ENCODE measurements at places on chromosomes 12 and 14.

GRCh38 chr12:129635021-129635685, 268.7 kb downstream of the TMEM132D start:
- DNase-seq, result no peak

GRCh38 chr12:26017484-26018211, 59.2 kb downstream of the RASSF8 start:
- peak; percentile 74 for DNase-seq

GRCh38 chr12:105748806-105749600, 389.8 kb downstream of the NUAK1 start:
- no peak for DNase-seq

DNA sequence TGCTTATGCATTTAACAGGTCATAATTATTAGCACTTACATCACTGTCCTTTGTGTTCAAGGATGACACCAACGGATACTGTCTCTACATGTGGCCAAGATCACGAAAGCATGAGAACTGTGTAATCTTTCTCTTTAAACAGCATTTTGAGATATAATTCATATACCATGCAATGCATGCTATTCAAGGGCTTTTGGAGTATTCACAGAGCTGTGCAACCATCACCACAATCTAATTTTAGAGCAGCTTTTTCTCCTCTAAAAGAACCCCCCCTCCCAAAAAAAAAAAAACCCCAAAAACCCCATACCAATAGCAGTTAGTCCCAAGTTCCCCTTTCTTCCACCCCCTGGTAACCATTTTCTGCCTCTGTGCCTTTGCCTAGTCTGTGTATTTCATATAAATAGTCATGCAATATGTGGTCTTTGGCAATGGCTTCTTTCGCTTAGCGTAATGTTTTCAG, 60.6 kb downstream of the SPRING1 start:
- DNase-seq, result no peak

- DNase-seq, result no peak
Measured at GRCh38 chr12:67456431-67456901, 187.3 kb downstream of the CAND1 start.

- DNase-seq, result no peak
Measured at GRCh38 chr12:132818562-132818961, 10.1 kb downstream of the GOLGA3 start.

DNA sequence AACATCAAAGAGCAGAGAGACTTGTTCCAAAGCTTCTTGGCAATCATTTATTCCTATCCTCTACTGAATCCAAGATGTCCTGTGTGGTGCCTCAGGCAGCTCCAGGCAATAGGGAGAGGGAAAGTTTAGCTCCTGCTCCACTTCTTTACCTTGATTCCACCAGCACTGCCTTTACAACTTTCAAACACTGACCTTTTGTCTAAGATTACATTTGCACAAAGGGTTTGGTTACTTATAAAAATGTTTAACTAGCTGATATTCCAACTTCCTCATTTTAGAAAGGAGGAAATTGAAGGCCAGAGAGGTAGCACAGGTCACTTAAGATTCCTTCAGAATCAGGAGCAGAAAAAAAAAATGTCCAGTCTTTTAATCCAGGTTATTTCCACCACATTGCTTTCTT, 192.7 kb downstream of the BTG1 start:
- DNase-seq, result no peak

- no peak for DNase-seq
Measured at GRCh38 chr12:20492251-20492760, 124.0 kb downstream of the PDE3A start.

GRCh38 chr12:51954561-51955361, 3.3 kb downstream of the ACVR1B start:
- DNase-seq, result no peak

DNA sequence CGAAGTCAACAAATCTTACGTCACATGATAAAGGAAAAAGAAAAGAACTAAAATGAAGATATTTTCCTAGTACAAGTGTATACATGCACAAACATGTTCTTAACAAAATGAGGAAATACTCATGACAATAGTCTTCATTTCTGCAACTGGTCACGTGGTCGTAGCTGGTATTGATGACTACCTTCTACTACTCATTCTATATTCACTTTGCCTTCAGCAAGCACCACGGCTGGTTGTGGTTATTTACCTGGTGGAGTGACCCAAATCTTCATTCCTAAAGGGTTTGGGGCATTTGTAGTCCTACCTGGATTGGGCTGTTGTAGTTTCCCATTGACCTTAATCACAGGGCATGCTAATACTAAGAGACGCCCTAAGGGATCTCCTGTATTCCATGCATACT, 51.2 kb downstream of the FIGNL2 start:
- no peak for DNase-seq

DNA sequence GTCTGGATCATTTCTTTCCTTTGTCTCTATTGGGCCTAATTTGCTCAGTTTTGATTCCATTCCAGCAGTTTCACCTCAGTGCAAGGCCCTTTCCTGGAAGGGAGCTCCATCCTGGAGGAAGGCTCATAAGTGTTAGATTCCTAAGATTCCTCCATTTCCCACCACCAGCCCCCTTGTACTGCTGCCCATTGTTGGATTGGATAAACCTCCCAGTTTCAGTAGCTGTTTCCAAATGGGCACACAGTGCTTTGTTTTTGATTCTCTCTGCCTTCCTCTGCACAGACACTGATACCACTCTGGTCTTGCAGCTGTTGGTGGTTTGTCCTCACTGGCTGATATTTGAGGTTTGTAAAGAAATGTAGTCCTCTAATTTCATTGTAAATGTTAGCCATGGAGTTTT, 158.9 kb downstream of the SLC15A5 start:
- DNase-seq, result no peak

GRCh38 chr12:102369876-102370275, 110.5 kb downstream of the IGF1 start:
- no peak for DNase-seq

- DNase-seq, result no peak
Measured at GRCh38 chr12:116760622-116761020, 22.5 kb downstream of the RNFT2 start.

GRCh38 chr12:27133022-27133590, 50.7 kb upstream of the C12orf71 start:
- no peak for DNase-seq

DNA sequence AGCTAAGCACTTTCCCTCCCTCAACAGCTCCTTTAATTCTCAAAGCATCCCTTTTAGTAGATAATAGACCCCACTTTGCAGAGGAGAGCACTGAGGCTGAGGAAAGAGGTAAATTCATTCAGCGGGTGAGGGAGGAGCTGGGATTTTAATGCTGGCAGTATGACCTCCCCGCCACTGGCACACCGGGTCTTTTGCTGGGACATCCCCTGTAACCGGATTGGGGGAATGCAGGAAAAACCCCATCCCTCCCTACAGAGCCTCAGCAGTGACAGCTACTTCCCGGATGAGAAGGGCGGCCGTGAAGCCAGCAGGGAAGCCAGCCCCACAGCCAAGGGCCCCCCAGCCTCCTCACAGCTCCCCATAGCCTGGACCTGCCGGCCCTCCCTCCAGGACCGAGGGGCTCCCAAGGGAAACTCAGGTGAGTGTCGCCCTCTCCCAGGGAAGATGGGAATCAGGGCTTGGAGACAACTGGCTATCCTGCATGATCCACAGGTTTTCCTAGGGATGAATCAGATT, 12.1 kb downstream of the ZBTB39 start:
- no peak for DNase-seq

DNA sequence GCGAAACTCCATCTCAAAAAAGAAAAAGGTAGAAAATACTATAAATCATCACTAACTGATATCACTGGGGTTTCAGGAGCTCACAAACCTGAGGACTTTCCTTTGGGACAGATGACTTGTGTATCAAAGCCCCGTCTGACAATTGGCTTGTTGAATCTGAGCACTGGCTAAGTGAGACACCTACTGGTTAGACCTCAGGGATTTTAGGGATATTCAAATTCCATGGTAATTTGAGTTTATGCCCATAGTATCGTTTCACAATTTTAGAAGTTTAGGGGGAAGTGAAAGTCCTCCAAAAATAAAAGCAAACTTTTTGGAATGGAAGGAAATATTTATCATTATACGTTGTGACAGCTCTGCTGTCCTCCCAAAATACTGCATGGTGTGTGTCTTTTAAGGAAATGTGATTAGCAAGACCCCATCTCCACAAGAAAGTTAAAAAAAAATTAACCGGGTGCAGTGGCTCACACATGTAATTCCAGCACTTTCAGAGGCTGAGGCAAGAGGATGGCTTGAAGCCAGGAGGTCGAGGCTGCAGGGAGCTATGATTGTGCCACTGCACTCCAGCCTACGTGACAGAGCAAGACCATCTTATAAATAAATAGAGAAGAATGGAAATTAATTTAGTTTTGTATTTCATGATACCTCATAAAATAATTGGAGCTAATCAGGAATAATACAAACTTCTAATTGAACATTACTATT, 49.2 kb downstream of the FBXL14 start:
- DNase-seq, result no peak

DNA sequence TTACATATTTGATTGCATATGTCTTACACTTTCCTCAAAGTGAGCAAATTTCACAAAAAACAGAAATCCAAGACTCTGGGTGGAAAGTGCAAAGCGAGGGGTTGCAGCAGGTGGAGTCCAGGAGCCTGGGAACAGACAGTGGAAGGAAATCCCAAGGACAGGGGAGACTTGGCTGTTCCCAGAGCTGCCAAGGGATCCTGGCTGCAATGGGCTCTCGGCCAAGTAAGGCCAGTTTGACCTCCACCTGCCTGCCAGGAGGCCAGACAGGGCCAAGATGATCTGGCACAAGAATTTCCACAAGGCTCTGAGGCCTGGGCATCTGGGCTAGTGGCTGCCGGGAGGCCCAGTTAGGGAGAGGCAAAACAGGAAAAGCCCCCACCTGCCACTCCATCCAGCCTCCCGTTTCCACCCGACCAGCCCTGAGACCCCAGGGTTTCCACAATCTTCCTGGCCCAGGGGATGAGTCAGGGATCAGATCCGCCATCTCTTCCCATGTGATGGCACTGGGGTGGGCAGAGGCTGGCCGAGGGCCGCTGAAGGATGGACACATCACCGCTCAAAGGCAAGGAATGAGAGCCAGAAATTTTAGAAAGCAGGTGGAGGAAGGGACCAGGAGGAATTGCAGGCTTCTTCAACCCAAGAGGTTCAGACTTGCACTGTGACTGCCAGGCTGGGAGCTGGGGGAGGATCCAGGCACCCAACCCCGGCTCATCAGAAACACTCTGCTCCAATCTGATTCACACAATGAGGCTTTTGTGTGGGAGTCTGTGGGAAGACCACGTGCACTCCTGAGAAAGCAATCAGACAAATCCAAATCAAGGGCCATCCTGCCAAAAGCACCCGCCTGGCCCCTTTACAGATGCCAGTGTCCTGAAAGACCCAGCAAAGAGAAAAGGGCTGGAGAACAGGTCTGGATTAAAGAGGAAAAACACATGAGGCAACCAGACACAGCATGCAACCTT, 16.3 kb downstream of the SCARB1 start:
- DNase-seq, result no peak

DNA sequence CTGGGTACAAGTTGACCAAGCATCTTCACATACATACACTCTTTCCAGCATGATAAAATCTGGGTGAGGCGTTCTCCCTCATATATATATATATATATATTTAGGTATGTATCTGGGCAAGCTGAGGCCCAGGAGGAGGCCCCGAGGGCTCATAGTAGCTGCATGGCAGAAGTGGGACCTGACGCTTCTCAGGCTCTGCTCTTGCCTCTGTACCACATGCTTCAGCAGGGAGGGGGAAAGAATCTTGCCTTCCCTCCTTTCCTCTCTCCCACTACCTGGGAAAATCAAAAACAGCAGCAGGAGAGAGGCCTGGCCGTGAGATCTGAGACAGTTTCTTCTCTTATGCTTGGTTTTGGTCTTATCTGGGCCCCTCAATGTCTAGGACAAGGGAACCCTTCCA, 9.2 kb downstream of the PPP1R1A start:
- DNase-seq, result no peak

DNA sequence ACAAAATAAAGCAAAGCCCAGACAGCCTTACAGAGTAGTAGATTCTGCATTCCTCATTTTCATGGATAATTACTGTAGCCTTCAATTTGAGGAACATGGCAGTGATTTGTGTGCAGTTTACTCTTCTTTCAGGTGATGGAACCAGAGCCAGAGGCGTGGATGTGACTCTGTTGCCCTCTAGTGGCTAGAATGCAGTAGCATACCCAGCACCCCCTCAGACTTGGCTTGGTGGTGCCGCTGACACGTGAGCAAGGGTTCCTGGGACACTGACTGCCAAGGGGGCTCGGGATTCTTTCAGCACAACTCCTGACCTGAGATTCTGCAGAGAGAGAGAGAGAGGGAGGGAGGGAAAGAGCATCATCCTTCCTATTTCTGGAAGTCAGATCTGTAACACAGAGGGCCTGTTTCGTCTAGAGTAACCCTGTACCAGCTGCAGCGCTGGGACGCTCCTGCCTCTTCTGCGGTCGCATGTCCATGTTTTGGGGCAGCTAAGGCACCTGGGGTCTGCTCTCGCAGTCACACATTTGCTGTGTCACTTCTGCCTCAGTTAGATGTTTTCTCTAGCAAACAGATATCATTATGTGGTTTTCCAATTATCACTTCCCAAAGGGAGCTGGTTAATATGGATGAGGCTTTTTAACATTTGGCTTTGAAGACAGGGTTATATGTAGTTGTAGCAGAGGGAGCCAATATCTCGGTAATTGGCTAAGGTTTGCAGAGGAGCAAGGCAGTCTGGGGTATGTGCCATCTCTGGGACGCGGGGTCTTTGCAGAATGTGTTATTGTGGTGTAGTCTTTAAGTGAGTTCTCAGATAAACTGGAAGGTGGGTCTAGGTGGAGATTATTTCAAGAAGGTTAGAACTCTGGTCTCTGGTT, 428.1 kb downstream of the NRXN3 start:
- peak; percentile 51 for DNase-seq

DNA sequence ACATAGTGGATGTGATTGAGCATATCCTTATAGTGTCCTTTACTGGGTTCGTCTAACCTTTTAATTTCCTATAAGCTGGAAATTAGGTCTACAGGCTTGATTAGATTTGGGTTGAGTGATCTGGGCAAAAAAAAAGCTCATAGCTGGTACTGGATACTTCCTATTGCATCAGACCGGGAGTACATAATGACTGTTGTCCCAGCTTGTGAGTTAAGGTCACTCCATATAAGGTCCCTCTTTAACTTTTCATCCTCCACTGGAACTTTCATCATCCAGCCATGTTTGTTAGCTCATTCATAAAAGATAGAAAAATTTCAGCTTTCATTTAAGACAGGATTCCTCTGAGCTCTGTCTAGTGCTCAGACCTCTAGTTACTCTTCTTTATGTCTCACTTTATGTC, 80.8 kb downstream of the C14orf132 start:
- DNase-seq, result no peak

- DNase-seq, result no peak
Measured at GRCh38 chr14:90500665-90501370, 104.0 kb downstream of the CALM1 start.

- no peak for DNase-seq
Measured at GRCh38 chr14:27338012-27338411, 740.2 kb upstream of the NOVA1 start.

- no peak for DNase-seq
Measured at GRCh38 chr12:22180705-22181104, 134.7 kb downstream of the CMAS start.

GRCh38 chr12:66620026-66620425, 58.9 kb downstream of the GRIP1 start:
- no peak for DNase-seq
